ENCODE measurements at places on chromosomes 2 and 18. TPM values are rescaled to one million over a fixed set of nuclear protein-coding genes. Genes with fewer than 3 reads are reported as not detected.

The REG3A gene
- total RNA-seq, result not detected

The TMEFF2 gene
- total RNA-seq, result not detected

The GAREM2 gene
- total RNA-seq, result 3.4 TPM

The RNF152 gene
- total RNA-seq, result 26.7 TPM

The RAB27B gene
- 0.99 TPM for total RNA-seq

The ORC4 gene
- 37.2 TPM for total RNA-seq

The SGPP2 gene
- total RNA-seq, result 1.4 TPM

The IL36G gene
- total RNA-seq, result not detected

The VAMP5 gene
- total RNA-seq, result 140 TPM

The TDRD15 gene
- total RNA-seq, result not detected

The FOXI3 gene
- total RNA-seq, result not detected

The GPR55 gene
- not detected for total RNA-seq

The LRATD1 gene
- 17.1 TPM for total RNA-seq

The FBXO15 gene
- 0.10 TPM for total RNA-seq

DNA sequence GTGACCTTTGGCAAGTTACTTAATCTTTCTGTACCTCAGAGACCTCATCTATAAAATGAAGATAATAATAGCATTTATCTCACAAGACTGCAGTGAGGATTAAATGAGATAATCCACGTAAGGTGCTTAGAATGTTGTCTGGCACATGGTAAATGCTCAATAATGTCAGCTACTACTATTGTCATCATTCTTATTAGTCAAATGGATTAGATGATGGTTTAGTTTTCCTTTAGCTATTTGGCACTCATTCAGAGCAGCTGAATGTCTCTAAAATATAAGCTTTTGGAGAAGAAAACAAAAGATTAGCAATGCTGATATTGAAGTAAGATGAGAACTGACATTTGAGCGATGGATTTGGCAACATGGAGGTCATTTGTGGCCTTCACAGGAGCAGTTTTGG lies 125.1 kb downstream of the AQP4 start:
- no peak for DNase-seq

DNA sequence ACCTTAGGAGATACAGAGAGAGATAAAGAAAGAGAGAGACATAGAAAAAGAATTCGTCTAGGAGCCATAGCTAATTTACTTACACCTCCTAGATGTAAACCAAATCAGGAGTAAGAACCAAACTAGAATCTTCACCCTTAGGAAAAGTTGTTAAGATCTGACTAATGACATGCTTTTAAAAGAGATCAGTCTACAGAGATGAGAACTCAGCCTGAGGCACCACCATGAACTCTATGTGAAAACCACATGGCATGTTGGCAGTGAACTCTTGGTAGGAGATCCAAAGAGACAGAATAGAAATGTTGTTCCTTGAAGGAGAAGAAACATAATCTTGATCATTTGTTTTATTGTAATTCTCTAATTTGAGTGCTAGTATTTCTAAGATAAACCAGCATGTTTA lies 585.4 kb upstream of the ID2 start:
- no peak for DNase-seq

- peak; percentile 23 for DNase-seq
These were observed 152.6 kb upstream of the FSHR start for GRCh38 chr2:49306925-49307324.

GRCh38 chr2:16200554-16201193 lies 260.3 kb downstream of the MYCN start:
- DNase-seq, result no peak

- DNase-seq, result no peak
These were observed at the start of gene TUBA4B for GRCh38 chr2:219252900-219253752. TUBA4B (plus strand) TSS chr2:219253243; CDS start chr2:219253408, 165 bp downstream.

DNA sequence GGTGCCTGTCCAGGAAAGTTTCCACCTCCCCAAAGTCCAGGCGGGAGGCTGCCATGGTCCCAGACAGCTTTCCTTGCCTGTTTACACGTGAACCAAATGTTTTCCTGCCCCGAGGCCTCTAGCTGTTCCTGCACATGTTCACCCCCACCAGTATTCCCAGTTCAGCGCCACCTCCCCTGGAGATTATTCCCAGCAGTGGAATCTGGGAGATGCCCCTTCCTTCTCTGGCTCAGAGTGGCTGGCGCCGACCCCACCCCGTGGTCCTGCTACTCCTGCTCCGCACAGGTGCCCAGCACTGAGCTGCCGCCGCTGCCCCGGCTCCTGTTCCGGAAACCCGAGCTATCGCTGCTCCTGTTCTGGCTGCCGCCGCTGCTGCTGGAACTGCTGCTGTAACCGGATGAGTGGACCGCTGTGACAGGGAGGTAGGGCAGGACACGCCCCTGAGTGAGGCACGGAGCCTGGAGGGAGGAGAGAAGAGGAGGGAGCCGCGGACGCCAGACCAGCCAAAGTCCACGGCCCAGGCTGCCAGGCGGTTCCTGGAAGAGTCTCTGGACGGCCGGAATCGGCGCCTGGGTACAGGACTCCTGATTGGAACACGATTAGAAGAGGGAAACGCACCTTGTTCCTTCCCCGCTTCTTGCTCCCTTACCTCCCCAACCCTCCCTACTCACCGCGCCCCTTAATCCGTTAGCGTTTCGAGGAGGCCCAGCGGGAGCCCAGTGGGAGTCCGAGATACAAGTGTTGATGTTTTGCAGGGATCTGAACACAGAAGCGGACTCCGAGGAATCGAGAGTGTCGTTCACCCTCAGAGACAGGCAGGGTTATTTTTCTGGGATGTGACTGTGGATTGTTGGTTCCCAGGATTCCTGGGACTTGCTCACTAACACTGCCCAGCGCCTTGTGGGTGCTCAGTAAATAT lies at the start of gene PDE11A:
Gene PDE11A, minus strand, starts transcription at position 395 of the 919 bp plus-strand sequence. Its CDS starts 340 bp downstream, at position 55.
- DNase-seq, result no peak

- DNase-seq, result no peak
These were observed 32.0 kb downstream of the CDCA7 start for GRCh38 chr2:173386738-173387065.

DNA sequence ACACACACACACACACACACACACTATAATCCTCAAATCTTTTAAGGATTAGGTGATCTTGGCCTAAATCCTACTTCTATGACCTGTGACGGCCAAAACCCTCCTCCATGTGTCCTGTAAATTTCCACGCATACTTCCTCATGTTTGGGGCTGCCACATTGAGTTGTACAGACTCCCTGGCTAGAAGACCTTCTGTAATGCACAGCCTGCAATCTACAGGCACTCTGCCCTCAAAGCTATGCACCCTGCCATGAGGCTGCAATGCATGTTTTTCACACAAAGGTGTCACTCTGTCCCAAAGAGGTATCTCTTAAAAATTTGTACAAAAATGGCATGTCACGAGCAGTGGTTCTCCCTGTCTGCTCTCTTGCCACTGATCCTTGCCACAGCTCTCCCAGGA lies 26.4 kb upstream of the B4GALT6 start:
- no peak for DNase-seq

GRCh38 chr2:150531591-150531990 lies 44.1 kb upstream of the RND3 start:
- no peak for DNase-seq

- no peak for DNase-seq
These were observed 150.3 kb downstream of the UBE2E3 start for GRCh38 chr2:181130686-181131085.

GRCh38 chr2:30693821-30694281 lies 113.4 kb downstream of the CAPN13 start:
- no peak for DNase-seq

DNA sequence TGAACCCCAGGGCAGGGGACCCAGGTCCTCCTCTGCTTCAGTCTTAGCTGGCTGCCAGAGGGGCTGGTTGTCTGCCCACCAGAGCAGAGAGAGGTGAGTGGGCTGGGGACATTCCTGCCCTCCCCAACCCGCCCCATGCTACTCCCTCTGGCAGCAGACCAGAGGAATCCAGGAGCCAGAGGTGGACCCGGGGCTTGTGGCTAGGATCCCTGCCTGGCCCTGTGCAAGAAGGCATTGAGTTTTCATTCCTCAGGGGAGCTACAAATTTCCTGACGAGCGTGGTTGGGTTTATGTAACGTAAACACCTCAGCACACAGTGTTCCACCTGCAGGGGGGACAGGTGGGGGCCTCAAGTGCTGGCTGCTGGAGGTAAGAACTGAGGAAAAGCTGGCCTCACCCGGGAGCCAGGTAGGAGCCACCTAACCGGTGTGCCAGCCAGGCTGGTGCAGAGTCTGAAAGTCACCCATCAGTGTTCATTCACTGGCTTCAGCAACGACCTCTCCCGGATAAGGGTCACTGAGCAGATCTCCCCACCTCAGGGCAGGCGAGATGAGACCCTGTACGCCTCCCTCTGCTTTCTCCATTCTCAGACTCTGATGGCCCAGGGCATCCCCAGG lies 246.8 kb downstream of the DYSF start:
- no peak for DNase-seq

- no peak for DNase-seq
These were observed 1674.8 kb upstream of the TMEFF2 start for GRCh38 chr2:193869564-193869963.

DNA sequence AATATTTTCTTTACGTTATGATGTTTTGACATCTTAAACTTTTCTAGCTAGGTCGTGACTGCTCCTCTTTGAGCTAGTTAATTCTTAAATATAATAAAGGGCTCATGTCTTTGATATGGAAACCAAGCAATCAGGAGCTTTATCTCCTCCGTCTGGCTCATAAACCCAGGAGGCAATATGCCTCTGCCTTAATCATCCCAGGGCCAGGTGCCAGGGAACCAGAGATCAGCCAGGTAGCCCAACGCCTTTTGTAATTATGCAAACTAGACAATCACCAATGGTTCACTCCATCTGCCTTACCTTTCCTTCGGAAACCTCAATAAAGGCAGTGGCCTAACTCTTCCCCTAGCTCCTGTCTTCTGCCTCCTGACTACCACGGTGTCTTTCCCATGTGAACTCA lies 213.7 kb downstream of the KCNJ3 start:
- DNase-seq, result no peak

DNA sequence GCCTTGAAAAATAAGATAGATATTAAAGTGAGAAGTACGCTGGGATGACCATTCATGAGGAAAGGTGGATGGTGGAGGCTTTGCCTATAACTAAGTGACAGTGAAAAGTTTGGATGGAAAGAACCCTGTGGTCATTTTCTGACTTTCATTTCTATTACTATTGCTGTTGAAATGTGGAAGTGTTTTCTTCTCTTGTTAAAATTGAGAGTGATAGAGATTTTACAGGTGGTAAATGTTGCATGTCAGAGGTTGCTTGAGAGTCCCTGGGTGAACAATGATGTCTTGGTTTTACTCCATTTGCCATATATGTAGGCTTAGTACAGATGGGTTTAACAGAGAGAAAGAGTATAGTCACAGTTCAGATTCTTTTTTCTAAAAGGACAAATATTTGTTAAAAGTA lies 18.4 kb downstream of the NCOA1 start:
- no peak for DNase-seq

DNA sequence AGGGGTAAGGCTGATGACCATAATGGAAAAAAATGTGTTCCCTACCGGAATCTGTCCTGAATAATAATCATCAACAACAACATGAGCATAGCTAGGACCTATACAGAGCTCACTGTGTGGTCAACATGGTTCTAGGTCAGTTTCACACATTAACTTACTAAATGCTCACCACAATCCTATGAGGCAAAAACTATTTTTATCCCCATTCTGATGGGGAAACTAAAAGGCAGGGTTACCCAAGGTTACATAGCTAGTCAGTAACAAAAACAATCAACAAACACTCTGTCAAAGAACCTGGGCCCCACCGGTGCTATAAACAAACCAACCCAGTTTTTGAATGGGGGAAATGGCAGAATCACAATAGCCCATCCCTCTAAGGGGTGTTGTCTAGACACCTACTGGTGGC lies 40.1 kb downstream of the AOX1 start:
- no peak for DNase-seq

GRCh38 chr2:43127941-43128558 lies 98.4 kb downstream of the ZFP36L2 start:
- DNase-seq, result no peak

DNA sequence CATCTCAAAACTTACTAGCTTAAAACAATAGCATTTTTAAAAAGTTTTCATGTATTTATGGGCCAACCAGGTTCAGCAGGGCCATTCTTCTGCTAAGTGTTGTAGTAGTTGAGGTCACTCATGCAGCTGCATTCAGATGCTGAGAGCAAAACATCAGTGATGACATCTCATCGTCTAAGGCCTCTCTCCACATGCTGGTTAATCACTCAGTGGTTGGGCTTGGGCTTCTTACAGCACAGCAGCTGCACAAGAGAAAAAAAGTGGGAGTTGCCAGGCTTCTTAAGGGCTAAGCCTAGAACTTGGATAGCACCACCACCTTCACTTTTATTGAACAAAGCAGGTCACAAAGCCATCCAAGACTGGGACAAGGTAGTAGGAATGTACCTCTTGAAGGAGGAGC lies 190.3 kb downstream of the IRS1 start:
- DNase-seq, result no peak

DNA sequence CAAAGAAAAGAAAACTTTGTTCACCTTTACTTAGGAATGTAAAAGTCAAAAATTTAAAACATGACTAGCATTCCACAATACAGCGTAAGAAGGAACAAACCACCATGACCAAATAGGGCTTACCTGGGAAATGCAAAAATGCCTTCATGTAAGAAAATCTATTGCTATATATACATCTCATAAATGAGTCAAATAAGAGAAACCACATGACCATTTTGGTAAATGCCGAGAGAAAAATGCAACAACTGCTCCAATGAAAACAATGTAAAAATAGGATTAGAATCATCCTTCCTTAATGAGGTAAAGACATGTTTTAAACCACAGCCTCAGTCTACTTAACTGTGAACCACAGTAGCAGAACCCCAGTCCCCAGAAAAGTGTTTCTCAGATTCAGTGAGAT lies 49.4 kb downstream of the TGOLN2 start:
- DNase-seq, result no peak

DNA sequence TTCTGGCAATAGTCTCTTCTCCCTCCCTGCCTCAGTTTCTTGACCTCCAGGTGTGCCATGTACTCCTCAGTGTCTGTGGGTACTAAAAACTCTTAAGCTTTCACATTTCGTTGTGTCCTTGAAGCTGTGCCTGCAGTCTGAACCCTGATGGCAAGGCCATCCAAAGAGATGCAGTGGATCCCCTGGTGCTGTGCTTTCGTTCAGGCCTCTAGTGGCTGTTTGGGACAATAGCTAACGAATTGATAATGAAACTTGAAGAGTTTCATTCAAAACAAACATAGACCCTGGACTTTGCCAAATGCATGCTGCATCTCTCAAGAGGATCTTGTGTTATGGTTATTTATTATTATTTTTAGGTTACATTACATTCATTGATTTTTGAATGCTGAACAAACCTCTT lies 523.1 kb upstream of the FSIP2 start:
- DNase-seq, result no peak

DNA sequence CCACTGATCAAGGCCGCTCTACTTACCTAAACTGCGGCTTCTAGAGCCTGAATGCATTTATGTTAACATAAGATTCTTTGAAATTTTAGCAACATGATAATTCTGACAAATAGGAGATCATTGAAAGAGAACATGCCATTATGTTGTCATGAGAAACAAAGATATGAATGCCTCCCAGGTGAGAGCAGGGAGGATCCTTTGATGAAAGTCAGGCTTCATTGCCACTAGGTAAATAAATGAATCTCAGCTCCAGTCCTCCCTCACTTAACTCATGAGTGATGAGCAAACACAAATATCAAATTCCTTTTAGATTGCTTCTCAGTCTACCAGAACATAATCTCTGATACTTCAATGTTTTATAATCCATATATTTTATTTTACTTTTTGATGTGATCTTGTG lies 463.2 kb upstream of the CDH7 start:
- DNase-seq, result no peak

GRCh38 chr2:102520801-102521200 lies 47.8 kb downstream of the SLC9A4 start:
- no peak for DNase-seq
